ENCODE measurements at places on chromosomes 3 and 15.

DNA sequence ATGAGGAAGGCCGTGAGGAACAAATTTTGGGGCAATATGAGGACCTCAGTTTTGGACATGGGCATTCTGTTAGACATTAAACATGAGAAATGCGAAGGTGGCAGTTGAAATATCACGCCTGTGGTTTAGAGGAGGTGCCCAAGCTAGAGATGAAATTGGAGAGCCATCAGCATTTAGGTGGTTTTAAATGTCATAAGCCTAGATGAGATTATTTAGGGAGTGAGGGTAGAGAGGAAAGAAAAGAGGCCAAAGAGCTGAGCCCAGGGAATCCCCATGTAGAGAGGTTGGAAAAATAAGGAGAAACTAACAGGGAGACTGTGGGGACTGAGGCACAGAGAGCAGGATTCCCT lies 14.9 kb downstream of the RTP1 start:
- DNase-seq: no peak

- DNase-seq: no peak
Observed at GRCh38 chr3:4752201-4753072, 226.8 kb upstream of the BHLHE40 start.

GRCh38 chr3:160169139-160169976 lies 55.9 kb upstream of the C3orf80 start:
- no peak for DNase-seq

GRCh38 chr3:158057666-158058065 lies 48.6 kb downstream of the SHOX2 start:
- no peak for DNase-seq

- no peak for DNase-seq
Observed at GRCh38 chr15:40290918-40291574, 8.2 kb upstream of the ANKRD63 start.

DNA sequence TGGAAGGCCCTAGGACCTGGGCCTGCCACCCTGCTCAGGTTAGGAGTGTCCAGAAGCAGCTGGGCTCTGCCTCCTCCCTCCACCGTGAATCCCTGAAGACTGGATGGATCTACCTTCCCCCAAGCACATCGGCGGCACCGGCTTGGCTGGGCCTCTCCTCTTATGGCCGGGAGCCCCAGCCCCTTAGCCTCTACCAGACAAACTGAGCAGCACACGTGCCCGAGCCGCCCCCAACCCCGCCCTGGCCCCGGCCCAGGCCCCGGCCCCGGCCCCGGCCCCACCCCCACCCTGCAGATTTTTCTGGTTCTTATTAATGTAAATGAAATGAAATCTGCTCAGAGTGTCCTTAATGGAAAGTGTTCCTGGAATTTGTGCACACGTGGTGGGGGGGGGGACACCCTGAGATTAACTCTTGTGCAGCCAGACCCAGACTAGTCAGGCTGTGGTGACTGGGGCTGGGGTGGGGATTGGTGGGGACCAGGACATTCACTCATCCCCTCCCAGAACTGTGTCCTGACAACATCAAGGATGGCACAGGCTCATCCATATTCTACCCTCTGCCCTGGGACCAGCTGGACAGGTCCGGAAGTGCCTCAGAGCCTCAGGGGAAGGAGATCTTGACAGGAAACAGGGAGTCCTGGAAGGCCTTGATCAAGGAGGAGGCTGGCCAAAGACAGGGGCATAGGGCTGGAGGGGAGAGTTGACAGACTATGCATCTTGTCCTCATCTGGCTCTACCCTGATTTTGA lies 30.9 kb upstream of the SEMA3F start:
- no peak for DNase-seq

- DNase-seq: no peak
Observed at GRCh38 chr15:57468486-57468885, 92.2 kb downstream of the CGNL1 start.

GRCh38 chr15:94910166-94910565 lies 678.8 kb downstream of the MCTP2 start:
- no peak for DNase-seq

DNA sequence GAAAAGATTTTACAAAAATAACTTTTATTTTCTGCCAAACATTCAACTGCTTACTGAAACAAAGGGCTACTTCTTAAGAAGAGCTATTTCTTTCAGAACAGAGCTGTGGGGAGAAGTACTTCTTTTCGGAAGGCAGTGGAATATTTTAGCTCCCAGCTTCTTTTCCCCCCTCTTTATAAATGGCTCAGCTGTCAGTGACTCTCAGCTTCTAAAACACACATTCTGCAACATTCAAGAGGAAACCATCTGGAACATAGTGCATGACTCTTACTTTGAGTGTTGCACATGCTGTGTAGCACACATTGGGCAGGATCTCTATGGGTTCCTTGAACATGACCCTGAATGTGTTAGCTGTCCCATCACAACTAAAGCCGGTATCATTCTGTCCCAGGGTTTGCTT lies 7.0 kb upstream of the C15orf40 start:
- no peak for DNase-seq

- DNase-seq: no peak
Observed at GRCh38 chr15:48384616-48385015, 53.4 kb downstream of the DUT start.

DNA sequence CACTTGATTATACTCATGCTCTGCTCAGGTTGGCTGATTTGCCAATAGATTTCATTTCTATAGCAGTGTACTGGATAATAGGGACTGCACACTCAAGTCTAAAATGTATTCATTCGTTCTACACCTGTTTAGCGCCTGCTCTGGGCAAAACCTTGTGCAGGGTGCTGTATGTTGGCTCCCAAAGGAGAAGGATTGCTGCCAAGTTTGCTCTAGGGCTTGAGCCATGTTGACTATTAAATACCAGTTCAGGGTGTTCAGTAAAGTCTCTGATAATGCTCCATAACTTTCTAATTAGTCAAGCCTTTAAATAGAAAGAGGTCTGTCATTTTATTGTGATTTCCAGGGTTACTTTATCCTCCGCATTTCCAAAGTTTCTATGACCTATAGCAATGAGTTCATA lies 470.2 kb downstream of the MAGI1 start:
- DNase-seq: no peak

DNA sequence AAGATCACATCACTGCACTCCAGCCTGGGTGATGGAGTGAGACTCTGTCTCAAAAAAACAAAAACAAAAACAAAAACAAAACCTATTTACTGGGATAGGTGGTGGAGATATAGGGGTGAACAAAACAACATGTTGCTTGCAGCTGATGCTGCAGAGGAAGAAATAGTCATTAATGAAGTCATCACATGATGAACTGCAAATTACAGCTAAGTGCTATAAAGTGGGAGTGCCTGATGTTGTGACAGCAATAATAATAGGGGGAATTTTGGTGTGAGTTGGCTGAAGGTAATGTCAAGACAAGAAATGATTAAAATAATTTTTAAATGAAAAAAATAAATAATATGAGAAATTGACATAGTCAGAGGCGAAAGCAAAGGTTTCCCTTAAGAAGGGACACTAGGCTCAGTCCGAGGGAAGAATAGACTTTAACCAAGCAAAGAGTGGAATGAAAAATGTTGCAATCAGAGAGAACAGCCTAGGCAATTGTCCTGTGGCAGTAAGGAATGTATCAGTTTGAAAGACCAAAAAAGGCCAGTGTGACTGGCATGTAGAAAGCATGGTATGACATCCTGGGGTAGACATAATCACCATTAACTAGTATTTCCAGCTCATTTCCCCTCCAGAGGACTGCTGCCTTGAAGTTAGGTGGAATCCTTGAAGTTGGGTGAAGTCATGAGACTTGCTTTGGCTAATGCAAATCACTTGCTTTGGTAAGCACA lies 14.7 kb upstream of the PIK3CB start:
- DNase-seq: no peak

DNA sequence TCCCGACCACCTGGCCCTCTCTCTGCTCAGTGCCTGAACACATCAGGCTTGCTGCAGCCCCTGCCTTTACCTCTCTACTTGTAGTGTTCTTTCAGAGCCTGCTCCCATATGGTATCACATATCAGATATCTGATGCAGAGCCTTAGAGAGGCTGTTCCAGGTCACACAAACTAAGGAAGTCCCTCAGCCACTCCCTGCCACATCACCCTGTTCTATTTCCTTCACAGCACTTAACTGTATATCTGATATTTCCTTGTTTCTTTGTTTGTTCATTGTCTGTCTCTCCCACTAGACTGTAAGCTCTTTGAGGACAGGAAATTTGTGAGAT lies 976 bp upstream of the ALDH1L1 start:
- DNase-seq: no peak

Measured in left ventricle myocardium inferior (tissue), 1 donor.